Dorsolateral prefrontal cortex (tissue), 122 donors: ENCODE measurements at places on chromosomes 16 and 17.

- no peak for DNase-seq
These were observed 29.7 kb upstream of the WSCD1 start for GRCh38 chr17:6040504-6040903.

- no peak for DNase-seq
These were observed 60.2 kb upstream of the CLEC18A start for GRCh38 chr16:69890892-69891282.

- DNase-seq = no peak
These were observed 2.2 kb downstream of the TFAP4 start for GRCh38 chr16:4270595-4270994.

- no peak for DNase-seq
These were observed 4.4 kb downstream of the LDHD start for GRCh38 chr16:75111961-75112733.

DNA sequence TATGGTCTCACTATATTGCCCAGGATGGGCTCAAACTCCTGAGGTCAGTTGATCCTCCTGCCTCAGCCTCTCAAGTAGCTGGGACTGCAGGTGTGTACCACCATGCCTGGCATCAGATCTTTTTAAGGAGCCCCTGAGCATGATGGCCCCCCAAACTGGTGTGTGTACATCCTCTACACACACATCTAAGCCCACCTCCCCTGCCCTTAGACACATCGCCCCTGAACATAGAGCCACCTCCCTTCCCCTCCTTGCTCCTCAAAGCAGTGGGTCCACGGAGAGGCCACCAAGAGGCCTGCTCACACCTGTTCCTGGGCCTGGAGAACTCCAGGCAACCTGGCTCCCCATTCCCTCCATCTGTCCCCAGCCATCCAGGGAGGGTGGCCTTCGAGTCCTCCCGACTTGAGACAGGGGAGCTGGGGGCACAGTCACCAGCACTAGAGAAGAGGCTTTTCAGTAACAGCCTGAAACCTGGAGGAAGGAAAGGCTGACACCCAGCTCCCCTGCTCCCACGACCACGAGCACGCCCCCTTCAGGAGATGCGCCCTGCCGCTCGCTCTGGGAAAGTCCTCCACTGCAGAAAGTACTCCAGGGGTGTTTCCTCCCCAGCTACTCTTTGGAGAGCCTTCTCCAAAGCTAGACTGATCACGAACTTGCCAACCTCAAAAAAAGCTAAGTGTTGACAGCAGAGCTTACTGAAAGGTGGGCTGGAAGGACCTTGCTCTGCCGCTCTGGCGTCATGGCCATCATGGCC lies 12.6 kb upstream of the PRR29 start:
- DNase-seq = no peak

GRCh38 chr16:64121473-64121872 lies 1000.4 kb downstream of the CDH11 start:
- no peak for DNase-seq

GRCh38 chr17:218432-219110 lies 37.1 kb upstream of the DOC2B start:
- no peak for DNase-seq

GRCh38 chr17:29625037-29625750 lies 2.5 kb upstream of the CORO6 start:
- DNase-seq = no peak

GRCh38 chr17:76327696-76328095 lies 19.6 kb upstream of the QRICH2 start:
- no peak for DNase-seq

GRCh38 chr17:2655546-2655945 lies 56.0 kb downstream of the CLUH start:
- no peak for DNase-seq

DNA sequence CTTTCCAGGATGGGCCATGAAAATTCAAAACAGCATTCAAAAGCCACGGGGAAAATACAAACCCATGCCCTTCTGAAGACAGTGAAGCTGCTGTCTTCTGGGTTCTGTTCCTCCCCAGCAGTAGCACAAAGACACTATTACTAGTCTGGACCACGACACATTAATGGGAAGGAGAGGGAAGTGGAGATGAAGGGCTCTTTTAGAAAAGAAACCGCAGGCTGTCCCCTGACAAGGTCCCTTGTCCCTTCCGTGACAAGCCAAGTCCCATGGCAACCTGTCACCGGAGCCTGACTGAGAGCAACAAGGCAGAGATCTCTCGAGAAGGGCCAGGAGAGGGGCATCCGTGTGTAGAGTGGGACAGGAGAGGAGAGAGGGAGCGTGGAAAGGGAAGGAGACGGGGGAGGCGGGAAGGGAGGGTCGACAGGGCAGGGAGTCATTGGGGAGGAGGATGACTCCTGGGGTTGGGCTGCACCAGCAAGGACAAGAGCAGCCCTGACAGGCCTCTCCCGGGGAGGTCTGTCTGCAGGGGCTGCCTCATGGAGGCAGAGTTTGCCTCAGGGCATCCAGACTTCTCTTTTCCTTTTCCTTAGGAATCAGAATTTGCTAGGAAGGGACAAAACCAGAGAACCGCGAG lies 436.2 kb downstream of the SLC39A11 start:
- DNase-seq = no peak

DNA sequence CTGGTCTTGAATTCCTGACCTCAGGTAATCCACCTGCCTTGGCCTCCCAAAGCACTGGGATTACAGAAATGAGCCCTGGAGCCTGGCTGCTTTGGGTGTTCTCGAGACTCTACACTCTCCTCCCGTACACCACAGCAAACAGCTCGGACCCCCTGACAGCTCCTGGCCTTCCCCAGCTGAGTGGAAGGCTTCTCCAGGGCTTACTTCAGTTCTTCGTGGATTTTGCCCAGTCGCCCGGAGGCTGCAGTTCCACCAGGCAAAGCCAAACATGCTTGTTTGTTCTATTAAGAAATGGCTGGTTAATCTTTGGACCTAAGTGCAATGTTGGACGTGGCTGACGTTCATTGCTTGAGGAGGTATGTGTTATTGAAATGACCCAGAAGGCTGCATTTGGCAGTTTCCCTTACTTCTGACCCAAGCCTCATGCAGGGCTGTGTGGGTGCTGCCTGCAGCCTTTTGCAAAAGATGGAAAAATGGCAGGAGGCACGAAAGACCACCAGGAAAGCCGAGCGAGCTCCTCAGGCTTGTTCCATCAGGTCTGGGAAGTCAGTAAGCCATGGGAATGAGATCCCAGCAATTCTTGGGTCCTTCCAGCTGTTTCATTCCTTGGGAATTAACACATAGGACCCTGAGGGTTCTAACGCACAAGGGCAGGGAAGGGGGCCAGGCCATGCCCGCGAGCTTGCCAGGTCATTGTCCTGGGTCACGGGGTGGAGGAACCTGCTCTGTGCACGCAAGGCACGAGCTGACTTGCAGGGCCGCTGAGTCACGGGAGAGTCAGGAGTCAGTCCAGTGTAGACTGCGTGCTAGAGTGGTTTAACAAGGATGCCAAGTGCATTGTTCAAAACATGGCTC lies 23.9 kb upstream of the KLHDC4 start:
- no peak for DNase-seq

DNA sequence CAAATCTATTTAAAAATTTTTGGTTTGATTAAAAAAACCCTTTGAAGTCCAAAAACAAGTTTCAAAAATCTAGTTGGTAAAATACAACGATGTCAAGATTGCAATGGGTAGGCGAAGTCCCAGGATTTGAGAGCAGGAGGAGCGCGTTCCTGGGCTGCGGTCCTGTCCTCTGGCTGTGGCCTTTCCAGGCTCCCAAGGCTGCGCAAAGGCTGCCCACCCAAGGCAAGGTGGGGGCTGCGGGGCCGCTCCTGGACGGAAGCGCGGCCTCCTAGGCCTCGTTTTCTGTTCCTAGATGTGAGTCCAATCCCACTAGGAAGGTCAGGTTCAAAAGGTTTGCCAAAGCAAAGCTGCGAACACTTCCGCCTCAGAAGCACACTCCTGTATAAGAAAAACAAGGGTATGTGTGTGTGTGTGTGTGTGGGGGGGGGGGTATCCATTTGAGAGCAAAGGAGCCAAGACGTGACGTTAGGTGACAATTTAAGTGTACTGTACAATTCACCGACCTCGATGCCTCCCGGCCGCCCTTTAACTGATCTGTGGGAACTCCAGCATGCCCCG lies 9.2 kb downstream of the AHSP start:
- DNase-seq = no peak

DNA sequence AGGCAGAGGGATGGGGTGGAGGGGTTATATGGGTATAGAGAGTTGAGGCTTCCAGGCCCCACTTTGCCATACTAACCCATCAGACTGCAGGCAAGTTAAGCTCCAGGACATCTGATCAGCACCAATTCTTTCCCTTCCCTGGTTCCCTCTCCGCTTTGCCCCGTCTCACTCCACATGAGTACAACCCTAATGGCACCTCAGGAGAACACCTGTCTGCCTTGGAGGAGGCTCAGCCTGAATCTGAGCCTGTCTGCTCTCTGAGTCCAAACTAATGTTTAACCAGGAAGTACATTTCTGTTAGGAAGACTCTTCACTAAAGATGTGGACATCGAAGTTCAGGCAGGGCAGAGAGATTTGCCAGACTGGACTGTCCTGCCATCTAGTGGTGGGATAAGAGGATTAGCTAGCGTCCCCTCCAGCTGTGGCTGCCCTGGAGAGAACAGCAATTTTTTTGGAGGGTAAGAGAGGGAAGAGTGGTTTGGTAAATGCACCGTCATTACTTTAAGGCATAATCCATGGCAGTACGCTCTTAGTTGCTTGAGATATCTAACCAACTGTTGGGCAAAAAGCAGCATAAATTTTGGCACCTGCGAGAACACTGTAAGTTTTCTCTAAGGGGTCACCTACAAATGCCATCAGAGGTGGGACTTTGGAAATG lies 29.2 kb upstream of the LRRC75A start:
- DNase-seq = peak; percentile 78

DNA sequence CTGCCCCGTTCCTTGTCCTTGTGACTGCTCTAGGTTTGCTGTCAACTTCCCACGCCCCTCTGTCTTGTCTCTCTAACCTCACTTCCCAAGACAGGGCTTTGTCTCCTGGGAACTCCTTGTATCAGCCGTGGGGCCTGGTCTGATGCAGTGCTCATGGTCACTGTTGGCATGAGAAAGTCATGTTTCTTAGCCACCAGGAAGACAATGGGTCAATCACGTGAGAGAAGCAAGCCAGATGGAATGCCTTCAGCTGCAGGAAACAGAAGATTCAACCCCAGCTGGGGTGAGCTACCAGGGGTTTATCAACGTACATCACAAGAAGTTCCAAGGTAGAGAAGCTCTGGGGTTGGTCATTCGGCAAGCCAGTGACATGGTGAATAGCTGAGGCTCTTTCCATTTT lies 116.6 kb downstream of the IRF8 start:
- no peak for DNase-seq

GRCh38 chr17:9645851-9646545 lies 681 bp downstream of the USP43 start:
- peak; percentile 57 for DNase-seq

DNA sequence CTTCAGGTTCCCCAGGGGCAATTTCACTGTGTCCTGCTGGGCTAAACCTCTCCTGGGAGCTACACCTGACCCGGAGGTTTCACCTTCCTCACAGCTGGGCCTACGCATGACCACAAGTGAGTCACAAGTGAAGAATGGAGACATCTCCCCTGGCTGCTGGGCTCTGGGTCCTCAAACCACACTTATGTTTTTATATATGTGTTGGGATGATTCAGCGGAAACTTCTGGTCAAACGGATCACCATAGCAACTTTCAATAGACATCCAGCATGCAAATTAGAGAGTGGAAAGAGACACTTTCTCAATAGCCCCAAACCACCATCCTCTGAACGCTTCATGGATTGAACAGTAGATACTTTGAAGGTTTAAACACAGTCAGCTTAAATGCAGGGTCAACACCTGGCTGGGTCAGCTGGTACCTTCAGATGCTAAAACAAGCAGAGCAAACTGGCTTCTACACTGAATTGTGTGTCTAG lies 28.0 kb upstream of the MAF start:
- DNase-seq = no peak

- no peak for DNase-seq
These were observed 37.7 kb downstream of the USP32 start for GRCh38 chr17:60354223-60354622.

DNA sequence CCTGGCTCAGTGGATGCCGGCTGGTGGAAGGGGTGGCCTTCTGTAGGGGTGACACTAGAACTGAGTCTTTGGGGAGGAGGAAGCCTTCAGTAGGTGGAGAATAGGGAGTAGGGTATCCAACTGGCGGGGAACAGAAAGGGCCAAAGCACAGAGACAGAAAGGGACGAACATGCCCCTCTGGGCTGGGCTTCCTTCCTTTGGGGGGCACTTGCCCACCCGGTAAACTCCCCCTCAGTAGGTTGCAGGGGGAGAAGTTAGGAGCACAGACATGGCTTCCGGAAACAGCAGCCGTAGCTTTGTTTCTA lies 774 bp downstream of the ENGASE start:
- DNase-seq = no peak

DNA sequence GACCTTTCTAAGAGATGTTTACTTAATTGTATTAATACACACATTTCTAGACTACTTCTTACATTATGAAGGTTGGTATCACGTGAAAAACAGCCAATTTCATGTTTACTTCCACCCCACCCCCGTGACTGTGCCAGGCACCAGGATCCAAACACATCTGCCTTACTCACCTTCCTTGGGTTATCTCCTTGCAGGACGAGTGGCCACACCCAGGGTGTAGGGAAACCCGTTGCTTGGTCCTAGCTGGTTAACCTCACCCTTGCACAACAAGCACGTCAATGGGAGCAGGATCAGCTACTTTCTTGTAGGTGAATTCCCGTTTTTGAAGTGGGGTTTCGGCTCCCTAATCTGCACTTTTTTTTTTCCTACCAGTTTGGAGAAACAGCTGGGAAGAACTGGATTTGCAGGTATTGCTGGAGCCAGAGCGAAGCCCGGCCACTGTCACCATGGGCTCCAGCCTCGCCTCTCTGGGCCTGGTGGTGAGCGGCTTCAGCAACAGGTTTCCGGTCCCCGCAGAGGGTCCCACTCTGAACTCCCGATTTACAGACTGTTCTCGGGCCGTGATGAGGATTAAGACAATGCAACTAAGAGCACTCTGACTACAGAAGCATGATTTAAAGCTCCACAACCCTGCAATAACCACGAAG lies 2.1 kb upstream of the UBB start:
- DNase-seq = no peak

GRCh38 chr17:15469260-15469659 lies 1.8 kb upstream of the CDRT4 start:
- no peak for DNase-seq

DNA sequence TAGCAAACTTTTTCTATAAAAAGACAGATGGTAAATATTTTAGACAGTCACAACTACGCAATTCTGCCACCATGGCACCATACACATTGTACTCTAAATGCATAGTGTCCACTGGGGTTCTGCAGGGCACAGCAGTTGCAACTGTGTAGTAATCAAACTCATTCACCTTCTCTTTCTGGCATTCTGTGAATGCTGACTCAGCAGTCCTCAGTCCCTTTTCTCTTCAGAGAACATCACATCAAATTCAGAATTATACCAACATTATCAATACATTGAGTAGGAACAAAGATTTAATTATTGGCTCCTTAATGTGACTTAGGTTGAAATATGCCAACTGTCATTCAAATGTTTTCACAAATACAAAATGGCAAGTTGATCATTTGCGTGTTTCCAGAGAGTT lies 74.2 kb upstream of the N4BP1 start:
- no peak for DNase-seq

DNA sequence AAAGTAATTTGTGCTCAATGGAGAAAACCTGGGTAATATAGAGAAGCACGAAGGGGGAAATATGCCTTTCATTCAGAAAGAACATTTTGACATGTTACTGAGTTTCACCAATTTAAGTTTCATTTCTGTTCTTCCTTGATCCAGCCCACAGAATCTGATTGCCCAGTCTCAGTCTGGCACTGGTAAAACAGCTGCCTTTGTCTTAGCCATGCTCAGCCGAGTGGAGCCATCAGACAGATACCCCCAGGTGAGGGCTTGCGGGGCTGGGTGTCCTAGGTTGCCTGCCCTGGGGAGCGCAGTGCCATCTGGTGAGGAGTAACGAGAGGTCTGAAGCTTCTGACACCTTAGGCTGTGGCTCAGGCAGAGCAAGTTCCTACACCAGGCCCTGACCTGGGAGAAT lies 17.7 kb downstream of the DDX19A start:
- DNase-seq = no peak
